ENCODE measurements at places on chromosomes 11 and 22.

DNA sequence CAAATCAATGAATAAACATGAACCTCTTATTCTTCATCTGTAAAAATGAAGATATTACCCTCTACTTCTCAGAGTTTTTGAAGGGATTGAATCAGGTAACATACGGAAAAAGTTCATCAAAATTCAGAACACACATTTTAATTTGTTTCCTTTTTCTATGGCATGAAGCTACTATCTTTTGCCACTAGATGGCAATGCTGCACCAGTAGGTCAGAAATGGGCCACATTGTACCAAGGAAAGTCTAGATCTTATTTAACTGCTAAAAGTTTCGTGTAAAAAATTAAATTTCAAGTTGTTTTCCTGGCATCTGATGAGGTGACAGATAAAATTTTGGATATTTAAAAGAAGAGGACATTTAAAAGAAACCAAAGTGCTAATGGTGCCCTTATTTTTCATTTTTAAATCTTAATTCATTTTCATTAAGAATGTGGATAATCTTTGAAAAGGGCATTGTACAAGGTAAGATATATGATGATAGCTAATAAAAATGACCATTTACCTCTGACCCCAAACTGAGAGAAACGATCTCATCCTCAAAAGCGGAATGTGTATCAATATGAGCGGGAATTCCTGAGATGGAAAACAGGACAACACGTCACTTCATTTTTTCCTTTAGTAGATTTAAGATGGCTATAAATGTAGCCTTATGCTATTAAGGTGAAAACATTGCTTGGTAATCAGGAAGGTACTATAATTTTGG lies 16.1 kb downstream of the ALKBH8 start:
- no peak for ATAC-seq

DNA sequence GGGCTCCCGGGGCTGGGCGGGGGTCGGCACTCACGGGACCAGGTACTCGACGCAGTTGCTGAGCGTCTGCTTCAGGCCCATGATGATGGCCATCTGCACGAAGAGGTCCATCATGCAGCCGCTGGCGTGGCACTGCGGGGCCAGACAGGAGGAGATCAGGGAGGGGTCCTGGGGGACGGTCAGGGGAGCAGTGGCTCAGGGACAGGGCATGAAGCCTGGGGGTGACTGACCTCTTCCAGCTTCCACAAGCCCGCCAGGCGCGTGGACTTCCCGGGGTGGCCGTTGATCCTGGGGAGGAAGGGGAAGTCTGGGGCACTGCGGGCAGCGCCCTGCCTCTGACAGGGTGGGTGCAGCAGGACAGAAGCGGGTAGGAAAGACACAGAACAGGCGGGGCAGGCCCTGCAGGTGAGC lies 6.1 kb upstream of the SIGIRR start:
- ATAC-seq: no peak

DNA sequence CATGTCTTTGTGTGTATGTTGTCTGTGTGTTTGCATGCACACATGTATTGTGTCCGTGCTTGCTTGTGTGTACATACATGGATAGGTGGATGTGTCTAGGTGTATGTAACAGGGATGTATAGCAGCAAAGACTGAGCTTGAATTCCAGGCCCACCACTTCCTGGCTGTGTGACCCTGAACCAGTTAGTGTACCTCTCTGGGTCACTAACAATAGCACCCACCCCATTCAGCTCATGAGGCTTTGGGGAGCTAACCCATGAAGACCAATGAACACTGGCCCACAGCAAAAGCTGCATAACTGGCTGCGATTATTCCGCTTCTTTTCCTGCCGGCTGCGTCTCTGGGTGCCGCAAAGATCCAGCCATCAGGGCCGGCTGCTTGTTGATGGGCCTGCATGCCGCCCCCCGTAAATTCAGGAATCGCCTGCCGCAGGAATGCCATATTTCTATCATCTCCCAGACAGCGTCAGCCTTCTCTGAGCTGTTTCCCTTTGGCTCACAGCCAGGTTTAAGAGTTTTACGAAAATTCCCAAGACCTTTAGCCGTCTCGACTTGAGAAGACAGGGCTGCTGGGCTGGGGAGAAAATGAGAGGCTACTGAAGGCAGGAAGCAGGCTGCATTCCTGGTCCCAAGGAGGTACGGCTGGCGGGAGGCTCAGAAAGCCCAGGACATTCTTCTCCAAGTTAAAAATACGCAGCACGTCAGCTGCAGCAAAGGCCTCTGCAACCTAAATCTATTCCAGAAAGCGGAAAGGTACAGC lies 224.6 kb downstream of the MN1 start:
- ATAC-seq: peak; percentile 35

GRCh38 chr11:32902089-32902665 lies 9.6 kb downstream of the QSER1 start:
- ATAC-seq: no peak

GRCh38 chr22:20752873-20753272 lies 21.0 kb upstream of the SERPIND1 start:
- no peak for ATAC-seq

DNA sequence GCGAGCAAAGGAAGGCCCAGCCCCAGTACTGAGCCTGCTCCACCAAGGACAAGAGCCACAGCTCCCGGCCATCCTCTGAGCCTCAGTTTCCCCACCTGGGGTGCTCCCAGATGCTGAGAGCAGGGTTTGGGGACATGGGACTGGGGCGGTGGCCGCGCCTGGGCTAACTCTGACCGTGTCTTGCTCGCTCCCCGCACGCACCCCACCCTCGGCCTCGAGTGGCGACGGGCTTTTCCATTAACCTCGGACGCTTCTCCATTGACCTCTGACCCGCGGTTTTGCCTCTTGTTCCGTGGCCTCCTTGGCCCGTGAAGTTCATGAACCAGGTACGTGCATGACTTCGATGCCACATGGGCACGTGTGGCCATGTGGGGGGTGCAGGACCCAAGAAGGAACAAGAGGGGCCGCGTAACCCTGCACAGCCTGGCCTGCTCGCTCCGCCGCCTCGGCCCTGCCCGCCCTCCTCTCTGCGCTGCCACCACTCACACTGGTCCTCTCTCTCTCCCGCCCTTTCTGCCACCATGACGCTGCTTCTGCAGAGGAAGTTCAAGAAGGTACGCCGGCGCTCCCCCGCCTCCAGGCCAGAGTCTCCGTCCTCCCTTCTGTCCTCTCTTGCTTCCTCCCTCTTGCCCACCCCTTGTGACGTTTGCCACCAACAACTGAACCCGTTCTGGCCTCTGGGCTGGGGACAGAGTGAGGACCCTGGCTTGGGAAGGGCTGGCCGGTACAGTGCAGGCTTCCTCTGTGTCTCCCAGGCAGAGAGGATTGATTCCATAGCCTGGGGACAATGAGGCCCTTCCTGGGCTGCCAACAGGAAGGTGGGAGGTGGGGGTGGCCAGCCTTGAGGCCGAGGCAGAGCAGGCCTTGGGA lies 6.9 kb downstream of the TNNT3 start:
- no peak for ATAC-seq

DNA sequence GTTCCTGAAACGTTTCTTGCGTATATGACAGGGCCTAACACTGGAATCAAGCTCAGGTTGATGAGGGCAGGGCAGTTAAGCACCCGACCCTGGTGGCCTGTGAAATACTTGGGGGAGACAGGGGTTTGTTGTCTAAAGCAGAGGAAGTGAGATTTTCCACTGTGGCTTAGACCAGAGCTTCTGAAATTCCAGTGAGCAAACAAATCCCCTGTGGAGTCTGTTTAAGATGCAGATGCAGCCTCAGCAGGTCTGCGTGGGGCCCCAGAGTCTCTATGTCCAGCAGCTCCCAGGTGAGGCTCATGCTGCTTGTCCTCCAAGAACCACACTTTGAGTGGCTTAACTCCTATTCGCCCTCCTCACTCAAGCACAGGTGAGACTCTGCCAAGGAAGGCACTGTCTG lies 39.1 kb upstream of the PRAME start:
- ATAC-seq: no peak

DNA sequence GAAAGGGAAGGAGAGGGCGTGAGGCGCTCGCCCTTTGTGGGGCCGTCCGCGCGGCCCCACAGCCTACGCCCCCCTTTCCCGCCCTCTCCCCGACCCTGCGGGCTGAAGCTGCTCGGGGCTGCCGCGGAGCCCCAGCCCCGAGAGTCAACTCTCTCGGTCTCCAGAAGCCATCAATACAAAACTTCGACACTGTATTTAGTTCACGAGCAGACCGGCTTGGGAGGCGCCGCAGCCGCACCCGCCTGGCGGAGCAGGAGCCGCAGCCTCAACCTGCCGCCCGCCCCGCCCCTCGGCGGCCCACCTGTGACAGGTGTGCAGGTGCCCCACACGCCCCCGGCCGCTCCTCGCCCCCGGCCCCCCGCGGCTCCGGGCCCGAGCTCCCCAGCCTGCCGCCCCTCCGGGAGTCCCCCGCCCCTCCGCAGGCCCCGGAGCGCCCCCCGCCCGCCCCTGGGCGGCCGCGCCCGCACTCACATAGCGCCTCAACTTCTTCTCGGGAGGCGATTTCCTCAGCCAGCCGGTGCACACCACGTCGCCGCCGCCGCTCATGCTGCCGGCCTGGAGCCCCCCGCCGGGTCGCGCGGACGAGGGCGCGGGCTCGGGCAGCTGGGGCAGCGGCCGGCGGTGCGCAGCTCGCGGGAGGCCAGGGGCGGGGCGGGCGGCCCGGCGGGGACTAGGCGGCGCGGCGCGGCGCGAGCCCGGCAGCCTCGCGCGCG lies at the start of gene GAB2:
Gene GAB2 (minus strand): TSS at position 646 of the 713 bp plus-strand sequence. CDS start 100 bp downstream, at position 546.
- ATAC-seq: no peak

DNA sequence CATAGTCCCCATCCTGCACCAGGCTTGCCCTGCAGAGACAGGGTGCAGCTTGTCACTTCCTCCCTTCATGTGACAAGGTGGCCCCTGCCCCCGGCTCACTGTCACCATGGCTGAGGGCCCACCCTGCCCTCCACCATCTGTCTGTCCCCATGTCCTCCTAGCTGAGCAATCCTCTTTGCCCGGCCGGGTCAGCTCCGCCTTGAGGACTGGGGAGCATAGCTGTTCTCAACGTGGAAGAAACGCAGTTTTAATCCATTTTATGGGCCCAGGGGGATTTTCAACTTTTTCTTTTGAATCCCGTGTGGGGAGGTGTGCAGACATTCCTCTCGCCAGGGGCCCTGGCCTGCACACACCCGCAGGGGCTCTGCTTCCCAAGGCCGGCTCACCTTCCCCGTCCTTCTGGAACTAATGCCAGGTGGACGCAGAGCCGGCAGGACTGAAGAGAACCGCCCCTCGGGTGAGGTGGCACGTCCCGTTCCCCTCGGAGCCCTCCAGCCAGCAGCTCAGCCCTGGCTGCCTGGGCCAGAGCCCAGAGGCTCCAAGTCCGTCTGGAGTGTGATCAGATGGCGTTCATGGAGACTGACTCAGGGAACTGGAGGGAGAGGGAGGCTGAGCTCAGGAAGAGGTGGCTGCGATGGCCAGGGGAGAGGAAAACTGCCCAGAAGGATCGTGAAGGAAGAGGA lies 1108.7 kb downstream of the BRD1 start:
- ATAC-seq: no peak

DNA sequence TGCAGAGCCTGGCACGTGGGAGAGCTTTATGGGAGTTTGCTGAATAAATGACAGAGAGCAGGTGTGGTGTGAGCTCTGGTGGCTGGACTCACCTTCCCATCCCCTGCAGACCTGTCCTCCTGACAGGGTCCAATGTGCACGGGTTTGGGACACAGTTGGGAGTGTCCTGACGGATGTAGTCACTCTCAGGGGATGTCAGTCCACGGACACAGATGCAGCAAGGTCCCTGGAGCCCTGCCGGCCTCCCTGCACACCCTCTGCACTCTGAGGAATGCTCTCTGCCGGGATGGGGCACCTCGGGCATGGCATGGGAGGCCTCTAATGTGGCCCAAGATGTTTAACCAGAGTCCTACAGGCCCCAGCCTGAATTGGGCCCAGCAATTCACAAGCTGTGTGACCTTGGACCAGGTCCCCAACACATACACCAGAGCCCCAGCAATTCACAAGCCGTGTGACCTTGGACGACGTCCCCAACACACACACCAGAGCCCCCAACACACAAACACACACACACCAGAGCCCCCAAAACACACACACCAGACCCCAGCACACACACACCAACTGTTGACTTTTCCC lies 30.0 kb upstream of the RFPL3 start:
- ATAC-seq: no peak

DNA sequence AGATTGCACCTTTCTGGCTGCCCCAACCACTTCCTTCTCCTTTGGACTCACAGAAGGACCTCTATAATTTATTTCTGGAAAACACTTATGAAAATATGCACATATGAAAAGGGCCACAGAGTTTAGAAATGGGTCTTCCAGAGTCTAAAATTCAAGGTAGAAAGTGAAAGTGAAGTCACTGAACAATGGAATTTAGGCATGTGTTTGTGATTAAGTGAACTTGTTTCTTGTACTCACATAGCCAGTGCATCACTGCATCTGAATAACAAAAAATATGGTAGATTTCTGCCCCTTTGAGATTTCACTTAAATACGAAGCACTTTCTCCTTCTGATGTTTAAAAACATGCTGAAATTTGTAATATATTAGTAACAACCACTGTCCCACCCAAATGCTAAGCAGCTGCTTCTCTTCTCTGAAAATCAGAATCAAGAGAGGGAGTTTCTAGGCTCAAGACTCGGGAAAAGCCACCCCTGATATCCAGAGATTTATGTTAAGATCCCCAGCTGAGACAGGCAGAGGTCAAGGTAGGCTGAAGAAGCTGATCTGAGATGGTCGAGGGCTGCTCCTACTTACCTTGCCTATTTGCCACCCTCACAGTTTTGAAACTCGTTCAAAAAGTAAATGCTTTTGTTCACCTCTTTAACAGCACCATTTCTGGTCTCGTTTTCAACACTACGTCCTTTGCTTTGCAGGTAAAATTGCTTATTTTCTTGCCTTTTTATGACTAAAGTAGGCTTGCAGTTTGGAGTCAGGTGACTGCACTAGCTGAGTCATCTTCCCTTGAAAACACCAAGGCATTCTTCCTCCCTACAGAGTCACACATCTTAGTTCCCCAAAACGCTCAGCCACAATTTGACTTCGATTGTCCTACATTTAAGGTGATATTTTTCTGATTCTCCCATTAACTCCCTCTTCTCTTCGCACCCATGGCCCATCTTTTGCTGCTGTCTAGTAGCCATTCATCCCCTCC lies at the start of gene XKR3:
Gene XKR3 (minus strand): TSS at position 696 of the 972 bp plus-strand sequence. CDS start 17,338 bp downstream, outside the sequence.
- ATAC-seq: peak; percentile 16

DNA sequence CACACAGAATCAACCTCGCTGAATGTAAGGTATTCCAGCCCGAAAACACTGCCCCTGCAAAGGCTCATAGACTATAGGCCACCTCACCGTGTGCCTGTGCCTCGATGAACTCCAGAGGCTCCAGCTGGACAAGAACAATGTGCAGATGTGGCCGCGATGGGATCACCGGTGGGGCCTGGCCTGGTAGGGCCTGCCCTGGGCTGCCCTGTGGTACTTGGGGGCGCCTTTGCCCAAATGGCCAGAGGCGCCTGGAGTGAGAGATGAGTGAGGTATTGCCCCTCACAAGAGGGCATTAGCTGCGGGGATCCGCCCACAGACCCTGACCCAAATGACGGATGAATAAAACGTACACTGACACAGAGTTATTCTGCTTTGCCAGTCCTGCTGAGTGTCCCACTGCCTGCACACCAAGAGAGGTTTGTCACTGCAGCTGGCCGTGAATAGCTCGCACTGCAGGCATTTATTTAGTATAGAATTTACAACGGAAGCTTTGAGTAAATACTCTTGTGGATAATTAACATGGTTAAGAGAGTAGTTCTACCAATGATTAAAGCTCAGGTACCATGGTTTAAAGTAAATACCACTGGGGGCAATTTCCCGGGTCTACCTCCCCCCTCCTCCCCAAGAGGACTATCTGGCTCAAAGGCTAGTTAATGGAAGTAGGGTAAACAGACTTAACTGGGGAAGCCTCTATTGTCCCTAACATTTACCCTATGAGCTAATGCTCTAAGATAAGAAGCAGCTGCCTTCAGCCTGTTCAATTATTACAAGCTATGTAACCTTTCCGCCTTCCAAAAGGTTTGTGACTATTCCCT lies 101.1 kb upstream of the IGLL5 start:
- ATAC-seq: no peak

GRCh38 chr11:60252213-60253108 lies 9.5 kb upstream of the MS4A4E start:
- ATAC-seq: no peak
